ENCODE measurements at places on chromosomes 4 and X.

DNA sequence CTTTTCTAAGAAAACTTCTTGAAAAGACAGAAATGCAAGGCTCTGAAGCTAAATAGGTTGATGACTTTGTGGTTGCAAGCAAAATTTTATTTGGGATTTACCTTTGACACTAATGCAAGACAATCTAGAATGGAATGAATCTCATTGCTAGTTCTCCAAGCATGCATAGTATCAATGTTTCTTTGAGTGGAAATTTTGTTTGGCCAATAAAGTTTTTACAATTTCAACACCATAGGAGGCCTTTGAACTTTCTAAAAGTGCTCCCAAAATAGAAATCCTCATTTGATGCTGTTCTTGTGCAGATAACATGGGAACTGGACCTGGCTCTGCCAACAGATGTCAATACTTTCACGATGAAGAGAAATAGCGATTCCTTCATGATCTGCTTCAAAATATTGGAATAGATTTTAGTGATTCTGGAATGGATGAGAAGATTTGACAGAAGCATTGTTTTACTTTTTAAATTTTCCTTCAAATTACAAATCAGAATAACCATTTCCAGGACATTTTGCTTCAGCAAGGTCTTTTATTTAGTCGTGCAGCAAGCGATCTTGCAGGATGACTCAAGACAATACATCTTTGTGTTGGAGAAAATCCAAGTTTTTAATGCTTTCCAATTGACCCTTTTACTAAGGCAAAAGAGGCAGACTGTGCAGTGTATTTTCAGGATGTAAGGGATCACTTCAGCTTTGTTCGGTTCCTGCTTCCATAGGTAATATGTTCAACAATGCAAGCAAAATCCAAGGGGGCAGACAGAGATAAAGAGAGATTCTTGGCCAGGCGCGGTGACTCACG is 51.7 kb upstream of the OTUD4 start:
- DNase-seq: no peak

DNA sequence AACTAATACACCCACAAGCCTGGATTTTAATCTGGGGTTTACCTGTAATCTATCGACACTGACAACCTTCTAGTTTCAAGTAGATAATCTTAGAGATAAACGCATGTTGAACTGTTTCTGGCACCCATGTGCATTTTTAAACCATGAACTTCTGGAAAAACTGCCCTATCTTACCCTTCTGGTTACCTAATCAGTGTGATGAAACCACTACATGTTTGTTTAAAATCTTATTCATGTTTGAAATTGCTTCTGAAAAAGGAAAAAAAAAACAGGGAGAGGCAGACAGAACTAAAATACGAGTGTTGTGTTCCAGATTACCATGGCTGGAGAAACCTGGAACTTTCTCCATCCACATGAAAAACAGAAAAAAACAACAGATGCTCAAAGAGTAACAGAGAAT is 139.3 kb downstream of the MID1IP1 start:
- no peak for DNase-seq

GRCh38 chr4:63620271-63620670 is 789.0 kb downstream of the TECRL start:
- DNase-seq: no peak

- DNase-seq: no peak
Measured at GRCh38 chr4:56648824-56649151, 32.3 kb downstream of the HOPX start.

- DNase-seq: no peak
Measured at GRCh38 chrX:131607792-131608369, 64.0 kb downstream of the OR13H1 start.

GRCh38 chr4:56464581-56464980 is 2.8 kb upstream of the SRP72 start:
- DNase-seq: no peak

Measured in SW 1271 (cell line).